ENCODE measurements at places on chromosomes 13 and 19.

- DNase-seq: no peak
Observed at GRCh38 chr19:7980168-7980567, 25.3 kb downstream of the ELAVL1 start.

- no peak for DNase-seq
Observed at GRCh38 chr19:38647966-38648768, 718 bp downstream of the ACTN4 start.

GRCh38 chr13:101116341-101116740 is 300.0 kb downstream of the NALCN start:
- DNase-seq: no peak

- DNase-seq: no peak
Observed at GRCh38 chr13:47069133-47069532, 172.3 kb upstream of the HTR2A start.

DNA sequence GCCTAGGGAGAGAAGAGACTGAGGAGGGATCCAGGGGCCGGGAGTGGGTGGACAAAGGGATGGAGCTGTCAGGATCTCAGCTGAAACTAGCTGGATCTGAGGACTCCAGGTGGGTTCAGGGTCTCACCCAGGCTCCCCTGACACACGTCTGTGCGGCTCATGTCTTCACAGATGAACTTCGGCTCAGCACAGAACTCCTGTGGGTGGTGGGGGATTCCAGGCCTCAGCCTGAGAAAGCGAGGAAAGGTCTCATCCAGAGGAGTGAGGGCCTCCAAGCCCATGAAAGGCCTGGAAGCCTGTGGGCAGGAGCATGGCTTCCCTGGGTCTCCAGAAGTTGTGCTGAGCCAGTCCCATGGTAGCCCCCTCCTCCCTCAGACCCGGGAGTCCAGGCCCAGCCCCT is 1.4 kb downstream of the CAPN12 start:
- no peak for DNase-seq

- DNase-seq: no peak
Observed at GRCh38 chr19:6035026-6035425, 57.1 kb upstream of the RANBP3 start.

GRCh38 chr19:38392707-38393308 is 4.3 kb downstream of the SPRED3 start:
- DNase-seq: no peak

GRCh38 chr13:110944121-110944967 is 29.5 kb upstream of the ANKRD10 start:
- DNase-seq: no peak

DNA sequence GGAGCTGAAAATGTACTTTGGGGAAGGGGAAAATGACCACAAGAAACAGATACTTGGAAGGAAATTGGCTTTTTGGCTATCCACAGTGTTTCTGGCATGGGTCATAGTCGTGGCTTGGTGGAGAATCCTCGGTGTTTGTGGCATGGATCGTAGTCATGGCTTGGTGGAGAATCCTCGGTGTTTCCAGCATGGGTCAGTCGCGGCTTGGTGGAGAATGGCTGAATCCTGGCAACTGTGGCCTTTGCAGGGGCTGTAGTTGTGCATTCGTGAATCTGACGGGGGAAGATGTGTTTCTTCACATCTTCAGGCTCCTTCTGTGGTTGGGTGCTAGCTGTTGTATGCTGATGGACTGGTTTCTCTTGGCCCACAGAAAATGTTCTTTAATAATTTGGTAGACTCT is 61.7 kb upstream of the MCF2L start:
- DNase-seq: no peak

DNA sequence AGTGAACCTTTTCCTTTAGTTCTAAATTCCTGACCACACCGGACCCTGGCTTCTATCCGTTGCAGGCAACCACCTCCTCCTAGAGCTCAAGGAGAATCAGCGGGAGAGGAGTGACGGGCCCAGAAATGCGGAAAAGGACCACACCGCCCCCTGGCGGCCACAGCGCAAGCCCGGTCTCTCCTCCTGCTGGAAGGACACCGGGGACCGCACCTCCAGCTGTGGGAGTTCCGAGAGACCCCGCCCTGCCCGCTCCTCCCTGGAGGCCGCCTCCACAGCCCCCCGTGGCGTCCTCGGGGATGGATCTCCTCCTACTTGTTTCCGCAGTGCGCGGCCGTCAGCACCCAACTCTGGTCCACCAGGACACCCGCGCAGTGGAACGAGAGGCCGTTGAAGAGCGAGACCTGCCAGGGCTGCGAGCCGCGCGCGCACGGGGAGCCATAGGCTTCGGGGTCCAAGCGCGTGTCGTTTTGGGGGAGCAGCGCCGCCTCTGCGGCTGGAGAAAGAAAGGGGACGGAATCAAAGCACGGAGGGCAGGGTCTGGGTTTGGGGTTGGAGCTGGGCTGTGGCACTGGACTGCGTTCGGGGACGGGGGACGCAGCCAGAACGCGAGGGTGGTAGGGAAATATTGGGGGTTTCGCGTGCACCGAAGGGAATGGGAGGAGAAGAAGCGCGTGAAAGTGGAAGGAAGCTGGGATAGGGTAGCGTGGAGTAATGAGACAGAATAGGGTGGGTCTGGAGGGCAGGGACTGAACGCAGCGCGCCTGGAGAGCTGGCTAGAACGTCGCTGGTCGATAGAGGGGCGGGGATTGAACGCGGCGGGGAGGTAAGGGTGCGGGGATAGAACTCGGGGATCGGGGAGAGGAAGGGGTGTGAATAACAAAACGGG is 2.5 kb downstream of the KLK10 start:
- peak; percentile 40 for DNase-seq
